Thoracic aorta endothelial cell (primary cell): ENCODE measurements at places on chromosomes 5 and 9. TPM values are rescaled to one million over a fixed set of nuclear protein-coding genes. Genes with fewer than 3 reads are reported as not detected.

LCN12 gene
- total RNA-seq = not detected in 2 replicates

NTRK2 gene
- under 0.01 TPM in 1 of 2 replicates, not detected in the other for total RNA-seq

IFNA5 gene
- not detected in 2 replicates for total RNA-seq

FYB1 gene
- 0.07 and 0.13 TPM in 2 replicates for total RNA-seq

RNF14 gene
- total RNA-seq = 80.3 and 80.4 TPM in 2 replicates

NR3C1 gene
- 35.9 and 41.4 TPM in 2 replicates for total RNA-seq

DCTN4 gene
- total RNA-seq = 51.3 and 51.7 TPM in 2 replicates

EGFLAM gene
- total RNA-seq = 0.29 and 1.7 TPM in 2 replicates

C9orf153 gene
- 0.22 and 0.27 TPM in 2 replicates for total RNA-seq

PCDHGB5 gene
- total RNA-seq = 9.1 and 13.4 TPM in 2 replicates

PKD2L2 gene
- total RNA-seq = not detected in 2 replicates

TTC16 gene
- total RNA-seq = not detected in 2 replicates

LCN10 gene
- not detected in 2 replicates for total RNA-seq

CD14 gene
- 0.14 and 0.40 TPM in 2 replicates for total RNA-seq

TCERG1 gene
- 124 and 132 TPM in 2 replicates for total RNA-seq

NXNL2 gene
- total RNA-seq = not detected in 2 replicates

HEXB gene
- 139 and 155 TPM in 2 replicates for total RNA-seq

GFRA3 gene
- total RNA-seq = not detected in 2 replicates

GFI1B gene
- total RNA-seq = not detected in 2 replicates

OBP2B gene
- total RNA-seq = not detected in 2 replicates

MYMK gene
- total RNA-seq = not detected in 2 replicates

ZNF483 gene
- total RNA-seq = 1.9 and 2.9 TPM in 2 replicates

PRUNE2 gene
- total RNA-seq = 29.1 and 64.7 TPM in 2 replicates

ACOT12 gene
- not detected in 2 replicates for total RNA-seq

DIPK1B gene
- 121 and 158 TPM in 2 replicates for total RNA-seq

INSL4 gene
- total RNA-seq = not detected in 2 replicates

GPR150 gene
- total RNA-seq = 0.27 and 0.29 TPM in 2 replicates

PCDHGA12 gene
- total RNA-seq = 10.8 and 12.6 TPM in 2 replicates

CBY3 gene
- total RNA-seq = not detected in 2 replicates

PDE6A gene
- not detected in 2 replicates for total RNA-seq

BAAT gene
- under 0.01 and 0.07 TPM in 2 replicates for total RNA-seq

IL5 gene
- total RNA-seq = not detected in 2 replicates

SHOC1 gene
- not detected in 2 replicates for total RNA-seq

RLN2 gene
- total RNA-seq = 0.22 TPM in 1 of 2 replicates, not detected in the other

TMC1 gene
- 2.2 and 3.2 TPM in 2 replicates for total RNA-seq

C8G gene
- total RNA-seq = not detected in 2 replicates

PCDHA12 gene
- total RNA-seq = under 0.01 TPM in 1 of 2 replicates, not detected in the other

PTGR1 gene
- total RNA-seq = 57.4 and 146 TPM in 2 replicates

ELP1 gene
- total RNA-seq = 38.6 and 42.0 TPM in 2 replicates

GRIN3A gene
- total RNA-seq = not detected in 2 replicates

FOXD4L6 gene
- not detected in 2 replicates for total RNA-seq

GDF9 gene
- under 0.01 and 0.14 TPM in 2 replicates for total RNA-seq

MAPK9 gene
- 38.4 and 43.1 TPM in 2 replicates for total RNA-seq

FOXD4 gene
- total RNA-seq = 0.14 and 0.27 TPM in 2 replicates

BARHL1 gene
- total RNA-seq = not detected in 2 replicates

LOX gene
- total RNA-seq = 59.9 and 62.9 TPM in 2 replicates

C5 gene
- 3.4 and 4.0 TPM in 2 replicates for total RNA-seq

COL5A1 gene
- 51.0 and 109 TPM in 2 replicates for total RNA-seq

SPINK7 gene
- not detected in 2 replicates for total RNA-seq

CDH6 gene
- 0.13 TPM in 1 of 2 replicates, not detected in the other for total RNA-seq

MEIKIN gene
- not detected in 2 replicates for total RNA-seq

TCF7 gene
- total RNA-seq = 0.27 and 0.57 TPM in 2 replicates

CD74 gene
- total RNA-seq = 0.13 and 1.0 TPM in 2 replicates
